Brain (organoid and tissue), 16 donors: ENCODE measurements at places on chromosomes 16 and 17. TPM values are rescaled to one million over a fixed set of nuclear protein-coding genes. Genes with fewer than 3 reads are reported as not detected.

Gene MVD
- 63.6 TPM for polyA plus RNA-seq

DNA sequence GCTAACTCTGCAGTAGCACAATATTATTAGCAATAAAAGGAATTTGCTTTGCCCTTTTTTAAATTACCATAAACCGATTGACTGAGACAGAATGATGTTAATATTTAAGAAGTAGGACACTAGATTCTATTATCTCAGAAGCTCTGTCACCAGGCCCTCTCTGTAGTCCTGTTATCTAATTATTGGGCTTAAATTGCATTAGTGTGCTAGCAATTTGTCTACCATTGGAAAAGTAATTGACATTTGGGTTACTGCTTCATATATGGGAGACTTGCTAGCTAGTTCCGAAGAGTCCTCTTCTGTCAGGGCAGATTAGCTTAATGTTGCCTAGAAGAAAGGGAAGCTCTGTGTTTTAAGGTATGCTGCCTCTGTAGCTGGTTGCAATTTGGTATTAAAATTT lies 1107.3 kb upstream of the EEF2KMT start:
- no peak for DNase-seq

- DNase-seq: no peak
Observed at GRCh38 chr17:69457603-69458002, 43.1 kb downstream of the MAP2K6 start.

DNA sequence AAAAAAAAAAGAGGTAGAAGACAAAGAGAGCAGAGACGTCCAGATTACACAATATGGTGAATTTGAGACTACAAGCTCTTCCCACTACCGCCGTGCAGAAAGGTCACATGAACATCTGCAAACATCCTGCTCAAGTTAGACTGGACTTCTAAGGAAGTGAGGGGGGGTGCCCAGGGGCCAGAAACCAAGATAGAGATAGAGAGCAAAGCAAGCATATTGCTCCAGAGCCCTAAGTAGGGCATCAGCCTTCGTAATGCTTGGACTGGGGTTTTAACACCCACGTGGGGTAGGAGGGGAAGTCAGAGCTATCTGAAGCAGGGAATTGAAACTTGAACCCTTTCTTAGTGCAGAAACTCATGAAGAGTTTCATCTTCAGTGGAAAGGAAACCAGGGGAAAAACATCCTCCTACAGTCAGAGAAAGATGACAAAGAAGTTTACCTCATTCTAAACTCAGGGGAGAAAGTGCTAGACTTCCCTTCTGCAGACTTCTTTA lies 8.7 kb downstream of the CLEC19A start:
- no peak for DNase-seq

DNA sequence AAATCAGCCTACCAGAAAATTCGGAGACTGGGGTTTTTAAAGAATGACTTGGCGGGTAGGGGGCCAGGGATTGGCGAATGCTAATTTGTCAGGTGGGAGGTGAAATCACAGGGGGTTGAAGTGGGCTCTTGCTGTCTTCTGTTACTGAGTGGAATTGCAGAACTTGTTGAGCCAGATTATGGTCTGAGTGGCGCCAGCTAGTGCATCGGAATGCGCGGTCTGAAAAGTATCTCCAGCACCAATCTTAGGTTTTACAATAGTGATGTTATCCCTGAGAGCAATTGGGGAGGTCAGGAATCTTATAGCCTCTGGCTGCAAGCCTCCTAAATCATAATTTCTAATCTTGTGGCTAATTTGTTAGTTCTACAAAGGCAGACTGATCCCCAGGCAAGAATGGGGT lies 762 bp upstream of the RBL2 start:
- no peak for DNase-seq
